Thoracic aorta (tissue), 2 donors: ENCODE measurements at places on chromosomes 2 and 18. TPM values are rescaled to one million over a fixed set of nuclear protein-coding genes. Genes with fewer than 3 reads are reported as not detected.

DNA sequence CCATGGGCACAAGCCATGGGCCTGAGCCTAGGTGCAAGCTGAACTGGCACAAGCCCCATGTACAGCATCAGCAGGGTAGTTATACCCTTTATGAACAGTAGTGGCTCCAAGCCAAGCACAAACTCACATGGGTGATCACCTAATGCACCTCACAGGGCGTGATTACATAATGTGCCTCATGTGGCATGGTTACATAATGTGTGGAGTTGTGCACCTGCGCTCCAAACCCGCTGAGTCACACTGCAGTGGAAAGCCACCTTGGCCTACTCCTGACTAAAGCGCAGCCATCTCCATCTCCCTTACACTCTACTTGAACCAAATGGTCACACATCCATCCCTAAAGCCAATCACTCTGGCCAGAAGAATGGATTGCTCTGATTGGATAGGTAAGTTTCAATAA, 279.7 kb downstream of the MBD2 start:
- DNase-seq, result no peak
- no peak overlapping the region for H3K27ac ChIP-seq
- H3K27me3 ChIP-seq, result no peaks in the 10 kb centered on the region
- H3K36me3 ChIP-seq, result no peaks in the 10 kb centered on the region
- H3K4me1 ChIP-seq, result no peaks in the 10 kb centered on the region

DNA sequence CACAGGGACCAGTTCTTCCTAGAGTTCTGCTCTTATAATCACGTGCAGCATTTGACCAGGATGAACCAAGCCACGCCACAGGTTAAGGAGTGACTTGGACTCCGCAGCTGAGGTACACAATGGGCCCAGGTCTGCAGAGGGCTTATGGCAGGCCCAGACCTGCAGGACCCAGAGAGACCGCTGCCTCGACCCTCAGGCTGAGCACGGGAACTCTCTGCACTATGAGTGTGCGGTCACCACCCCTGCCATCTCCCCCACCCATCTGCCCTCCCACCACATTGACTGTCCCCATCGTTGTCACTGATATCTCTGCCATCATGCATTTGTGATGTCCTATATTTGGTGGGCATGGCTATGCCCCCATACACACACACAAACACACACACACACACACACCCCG, 45.7 kb upstream of the HPCAL1 start:
- H3K4me3 ChIP-seq, result no peak overlapping the region
- DNase-seq, result no peak
- H3K4me1 ChIP-seq, result no peaks in the 10 kb centered on the region
- no peak overlapping the region for H3K27ac ChIP-seq
- no peaks in the 10 kb centered on the region for H3K36me3 ChIP-seq
- no peaks in the 10 kb centered on the region for H3K27me3 ChIP-seq

DNA sequence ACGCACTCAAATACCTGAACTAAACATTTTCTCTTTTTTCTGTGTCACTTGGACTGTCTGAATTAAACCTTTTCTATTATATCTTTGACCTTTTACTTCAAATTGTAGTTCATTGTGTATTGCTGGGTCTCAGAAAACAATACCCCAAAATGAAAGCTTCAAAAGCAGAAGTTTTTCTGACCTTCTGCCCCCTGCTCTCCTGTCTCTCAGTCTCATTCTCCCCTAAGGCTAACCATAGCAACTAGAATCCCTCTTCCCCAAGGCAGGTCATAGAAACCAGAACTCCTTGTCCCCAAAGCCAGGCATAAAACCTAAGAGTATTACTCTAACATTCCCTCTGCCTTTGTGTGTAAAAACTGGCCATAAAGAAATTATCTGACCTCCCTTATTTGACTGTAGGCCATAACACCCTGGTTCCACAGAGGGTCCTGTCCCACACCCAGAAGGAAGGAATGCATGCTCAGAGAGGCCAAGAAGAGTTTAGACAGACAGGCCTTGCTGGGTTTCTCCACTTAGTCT, 93.5 kb upstream of the B3GNT2 start:
- H3K27me3 ChIP-seq, result no peaks in the 10 kb centered on the region
- DNase-seq, result no peak
- no peaks in the 10 kb centered on the region for H3K36me3 ChIP-seq
- H3K27ac ChIP-seq, result no peak overlapping the region
- no peak overlapping the region for H3K4me3 ChIP-seq
- H3K4me1 ChIP-seq, result no peaks in the 10 kb centered on the region

DNA sequence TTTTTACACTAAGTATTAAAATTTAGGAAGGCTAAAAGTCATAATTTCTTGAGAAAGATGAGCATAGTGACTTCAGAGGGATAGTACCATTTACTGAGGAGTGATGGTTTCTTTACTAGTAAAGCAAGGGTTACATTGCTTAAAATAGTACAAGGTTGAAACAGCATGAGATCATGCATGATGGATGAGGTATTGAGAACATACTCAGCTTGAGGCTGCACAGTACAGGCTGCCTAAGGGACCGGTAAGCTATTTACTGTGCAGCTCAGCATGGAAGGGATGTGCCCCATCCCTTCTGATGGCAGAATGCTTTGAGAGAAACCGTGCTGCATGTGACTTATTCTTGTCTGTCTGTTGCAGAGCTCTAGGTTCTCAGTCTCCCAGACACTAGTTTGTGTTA, 122.1 kb downstream of the EML6 start:
- no peak overlapping the region for H3K4me3 ChIP-seq
- no peaks in the 10 kb centered on the region for H3K36me3 ChIP-seq
- no peaks in the 10 kb centered on the region for H3K27me3 ChIP-seq
- H3K27ac ChIP-seq, result no peak overlapping the region
- no peak for DNase-seq

GRCh38 chr18:24443870-24444269, 16.6 kb upstream of the HRH4 start:
- no peak overlapping the region for H3K4me3 ChIP-seq
- no peak for DNase-seq
- H3K4me1 ChIP-seq, result no peaks in the 10 kb centered on the region
- H3K27me3 ChIP-seq, result no peaks in the 10 kb centered on the region
- H3K27ac ChIP-seq, result no peak overlapping the region

DNA sequence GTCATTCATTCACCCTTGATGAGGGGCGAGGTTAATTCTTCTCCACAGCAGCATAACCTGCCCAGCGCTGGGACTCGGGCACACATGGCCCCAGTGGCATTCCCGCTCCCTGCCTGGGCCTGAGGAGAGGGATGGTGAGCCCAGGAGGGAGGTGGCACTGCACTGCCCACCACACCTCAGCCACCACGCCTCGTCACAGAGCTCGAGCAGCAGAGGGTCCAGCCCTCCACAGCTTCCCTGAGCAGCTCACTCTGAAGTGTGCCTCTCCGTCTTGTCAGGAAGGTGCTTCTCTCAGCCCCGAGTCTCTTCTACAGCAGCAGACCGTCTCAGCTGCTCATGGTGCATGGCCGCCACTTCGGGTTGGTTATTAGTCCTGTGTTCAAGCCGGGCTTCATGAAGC, 34.9 kb downstream of the COA5 start:
- no peak for DNase-seq
- H3K4me1 ChIP-seq, result no peaks in the 10 kb centered on the region
- H3K27ac ChIP-seq, result no peak overlapping the region
- H3K36me3 ChIP-seq, result peaks cover 28% of the 10 kb centered on the region

- DNase-seq, result no peak
- H3K27ac ChIP-seq, result no peak overlapping the region
- no peak overlapping the region for H3K4me3 ChIP-seq
- no peaks in the 10 kb centered on the region for H3K27me3 ChIP-seq
These were observed 152.8 kb upstream of the STK17B start for GRCh38 chr2:196324211-196324610.

DNA sequence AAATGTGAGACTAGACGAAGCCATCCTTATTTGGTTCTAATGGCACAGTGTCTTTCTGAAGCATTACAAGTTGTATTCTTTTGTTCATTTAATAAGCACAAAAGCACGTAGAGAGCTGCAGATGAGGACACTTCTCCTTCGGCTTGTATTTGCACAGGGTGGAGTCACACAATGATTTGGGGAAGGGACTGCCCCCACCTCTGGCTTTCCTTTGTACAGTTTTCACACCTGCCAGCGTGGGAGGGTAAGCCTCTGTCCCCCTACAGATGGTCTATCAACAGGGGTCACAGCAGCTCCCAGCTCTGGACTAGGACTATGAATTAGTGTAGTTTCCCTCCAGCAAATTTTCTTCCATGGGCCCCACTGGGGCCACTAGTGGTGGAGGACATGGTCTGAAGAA, 108.2 kb upstream of the KLHL14 start:
- H3K27me3 ChIP-seq, result no peaks in the 10 kb centered on the region
- H3K27ac ChIP-seq, result no peak overlapping the region
- no peak overlapping the region for H3K4me3 ChIP-seq
- no peaks in the 10 kb centered on the region for H3K4me1 ChIP-seq
- DNase-seq, result no peak
- H3K36me3 ChIP-seq, result no peaks in the 10 kb centered on the region

GRCh38 chr2:157523270-157524247, 79.7 kb upstream of the CYTIP start:
- no peaks in the 10 kb centered on the region for H3K27me3 ChIP-seq
- no peak for DNase-seq
- H3K27ac ChIP-seq, result no peak overlapping the region
- no peaks in the 10 kb centered on the region for H3K36me3 ChIP-seq

GRCh38 chr2:45765007-45765727, 113.7 kb downstream of the PRKCE start:
- no peaks in the 10 kb centered on the region for H3K36me3 ChIP-seq
- H3K27ac ChIP-seq, result no peak overlapping the region
- peaks cover 35% of the 10 kb centered on the region for H3K4me1 ChIP-seq
- H3K4me3 ChIP-seq, result no peak overlapping the region

GRCh38 chr2:68768461-68768860, 33.9 kb downstream of the ARHGAP25 start:
- no peak overlapping the region for H3K4me3 ChIP-seq
- H3K4me1 ChIP-seq, result peaks cover 62% of the 10 kb centered on the region
- DNase-seq, result no peak
- H3K27ac ChIP-seq, result no peak overlapping the region

The PLEK gene
- total RNA-seq, result 20.7 TPM

The COLEC11 gene
- total RNA-seq, result 22.5 TPM

The FAHD2B gene
- 6.6 TPM for total RNA-seq

The MARS2 gene
- 12.3 TPM for total RNA-seq

The FBXO15 gene
- total RNA-seq, result not detected
